Osteocyte (in vitro differentiated cells): ENCODE measurements at places on chromosomes 6 and 20. TPM values are rescaled to one million over a fixed set of nuclear protein-coding genes. Genes with fewer than 3 reads are reported as not detected.
A peak's percentile ranks its signal among the peaks of the same experiment; 100 is the strongest.

The ZC2HC1B gene
- not detected in 2 replicates for total RNA-seq

The BEND6 gene
- total RNA-seq: 7.0 and 9.2 TPM in 2 replicates

The TPBG gene
- 44.1 and 47.1 TPM in 2 replicates for total RNA-seq

The GPSM3 gene
- total RNA-seq: 7.5 TPM in 2 replicates

The DNAAF9 gene
- 13.7 and 15.1 TPM in 2 replicates for total RNA-seq

DNA sequence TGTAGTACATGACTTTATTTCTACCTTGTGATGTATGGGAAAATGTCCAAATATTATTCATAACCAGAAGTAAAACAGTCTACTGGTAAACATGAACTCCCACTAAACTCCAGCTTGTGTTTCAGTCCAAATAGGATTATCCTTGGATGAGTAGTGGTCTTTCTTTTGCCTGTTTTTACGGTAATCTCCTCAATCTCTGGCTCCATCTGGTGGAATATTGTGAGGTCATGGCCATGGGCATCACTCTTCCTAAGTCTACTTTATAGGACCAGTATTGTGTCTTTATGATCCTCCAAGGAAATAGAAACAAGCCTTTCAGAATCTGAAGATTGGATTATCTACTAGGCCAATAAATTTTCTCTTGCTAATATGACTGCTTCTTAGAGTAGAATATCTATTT is 505.0 kb downstream of the BMP2 start:
- DNase-seq: no peak
- H3K27me3 ChIP-seq: no peaks in the 10 kb centered on the region
- H3K4me3 ChIP-seq: no peak overlapping the region
- H3K36me3 ChIP-seq: no peaks in the 10 kb centered on the region
- no peak overlapping the region for H3K27ac ChIP-seq

- no peak overlapping the region for H3K27ac ChIP-seq
- H3K27me3 ChIP-seq: no peaks in the 10 kb centered on the region
- H3K4me1 ChIP-seq: peaks cover 14% of the 10 kb centered on the region
- no peak for DNase-seq
- no peak overlapping the region for H3K4me3 ChIP-seq
- H3K36me3 ChIP-seq: peaks cover 16% of the 10 kb centered on the region
These were observed 119.9 kb downstream of the SULF2 start for GRCh38 chr20:47665221-47665991.

- no peaks in the 10 kb centered on the region for H3K4me1 ChIP-seq
- no peaks in the 10 kb centered on the region for H3K36me3 ChIP-seq
- H3K27me3 ChIP-seq: peaks cover 6% of the 10 kb centered on the region
These were observed 47.9 kb upstream of the ARID1B start for GRCh38 chr6:156729248-156729647.

DNA sequence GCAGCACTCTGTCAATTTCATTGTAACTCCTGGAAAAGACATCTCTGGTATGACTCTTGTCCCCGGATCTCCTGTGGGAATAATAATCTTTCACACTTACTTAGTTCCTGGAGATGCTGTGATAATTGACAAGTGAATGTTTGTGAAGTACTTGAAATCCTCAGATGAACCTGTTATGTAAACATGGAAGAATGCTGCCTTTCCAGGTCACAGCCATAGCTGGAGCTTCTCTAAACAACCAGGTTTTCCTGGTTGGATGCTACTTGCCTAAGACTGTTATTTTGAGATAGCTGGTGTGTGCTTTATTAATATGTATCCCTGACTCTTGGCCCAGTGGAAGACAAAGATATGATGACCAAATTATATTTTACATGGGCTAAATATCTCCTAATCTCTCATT is 228.6 kb downstream of the KCNQ5 start:
- H3K27ac ChIP-seq: no peak overlapping the region
- H3K4me1 ChIP-seq: peaks cover 21% of the 10 kb centered on the region
- H3K27me3 ChIP-seq: no peaks in the 10 kb centered on the region
- H3K36me3 ChIP-seq: no peaks in the 10 kb centered on the region

GRCh38 chr6:154157082-154157481 is 118.0 kb downstream of the OPRM1 start:
- H3K36me3 ChIP-seq: no peaks in the 10 kb centered on the region
- peaks cover 4% of the 10 kb centered on the region for H3K4me1 ChIP-seq

GRCh38 chr6:139744891-139745290 is 370.4 kb upstream of the CITED2 start:
- no peak for DNase-seq
- H3K36me3 ChIP-seq: no peaks in the 10 kb centered on the region
- H3K27me3 ChIP-seq: no peaks in the 10 kb centered on the region

DNA sequence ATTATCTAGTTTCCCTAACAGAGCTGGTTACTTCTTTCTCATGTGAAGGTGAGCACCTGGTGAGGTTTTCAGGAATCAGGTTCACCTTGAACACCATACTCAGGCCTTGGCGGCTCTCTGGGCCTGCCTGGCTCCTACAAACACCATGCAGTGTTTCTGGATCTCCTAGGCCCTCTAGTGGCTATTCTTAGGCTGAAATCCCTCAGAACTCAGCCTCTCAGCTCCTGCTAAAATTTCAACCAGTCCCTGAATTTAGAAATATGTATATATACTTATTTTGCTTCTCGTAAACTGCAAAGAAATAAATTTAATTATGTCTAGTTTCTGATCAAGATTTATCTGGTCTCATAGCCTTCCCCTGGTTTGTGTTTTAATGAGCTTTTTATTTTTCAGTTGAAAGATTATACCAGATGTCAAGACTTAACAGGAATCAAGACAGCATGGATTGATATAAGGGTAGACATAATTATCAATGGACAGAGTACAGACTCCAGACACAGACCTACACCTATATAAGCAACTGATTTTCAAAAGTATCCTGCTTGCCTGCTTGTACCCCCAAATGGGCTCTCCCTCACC is 55.9 kb downstream of the ANKEF1 start:
- no peak overlapping the region for H3K27ac ChIP-seq
- H3K4me3 ChIP-seq: no peak overlapping the region
- no peaks in the 10 kb centered on the region for H3K36me3 ChIP-seq
- no peak for DNase-seq
- peaks cover 3% of the 10 kb centered on the region for H3K27me3 ChIP-seq

DNA sequence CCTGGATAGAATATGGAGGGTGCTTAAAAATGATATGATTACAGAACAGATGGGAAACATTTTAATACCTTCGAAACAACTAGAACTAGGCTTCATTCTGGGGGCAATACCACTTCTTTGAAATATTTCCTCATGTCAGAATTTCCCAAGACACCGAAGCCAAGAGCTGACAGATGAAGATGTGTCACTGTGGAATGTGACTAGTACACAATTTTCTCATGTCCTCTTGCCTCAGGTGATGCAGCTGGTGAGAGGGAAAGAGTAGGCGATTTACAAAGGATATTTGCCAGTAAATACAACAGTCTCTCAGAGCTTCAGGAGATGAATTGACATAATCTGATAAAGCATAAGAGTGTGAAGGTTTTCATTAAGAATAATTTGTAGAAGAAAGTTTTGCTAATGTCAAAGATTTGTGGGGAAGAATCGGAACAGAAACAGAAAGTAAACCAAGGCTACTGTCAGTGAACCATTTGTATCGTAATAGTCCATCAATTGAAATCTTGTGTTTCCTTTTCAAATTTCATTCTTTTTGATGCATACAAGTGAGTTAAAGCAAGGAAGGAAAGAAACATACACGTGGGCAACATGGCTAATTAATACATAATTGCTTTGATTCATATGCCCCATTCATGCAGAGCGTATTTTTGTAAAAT is 164.7 kb upstream of the CCN2 start:
- H3K4me1 ChIP-seq: peaks cover 17% of the 10 kb centered on the region
- peak overlapping the region; percentile 87 for H3K27ac ChIP-seq
- H3K4me3 ChIP-seq: peak overlapping the region; percentile 62
- no peak for DNase-seq

GRCh38 chr20:60760256-60761000 is 491.6 kb upstream of the CDH4 start:
- no peaks in the 10 kb centered on the region for H3K27me3 ChIP-seq
- H3K4me3 ChIP-seq: no peak overlapping the region
- no peak for DNase-seq
- H3K4me1 ChIP-seq: no peaks in the 10 kb centered on the region

GRCh38 chr20:43844778-43845614 is 69.7 kb upstream of the TOX2 start:
- no peak overlapping the region for H3K27ac ChIP-seq
- H3K4me3 ChIP-seq: no peak overlapping the region
- H3K36me3 ChIP-seq: no peaks in the 10 kb centered on the region
- H3K27me3 ChIP-seq: no peaks in the 10 kb centered on the region
- H3K4me1 ChIP-seq: peaks cover 3% of the 10 kb centered on the region

DNA sequence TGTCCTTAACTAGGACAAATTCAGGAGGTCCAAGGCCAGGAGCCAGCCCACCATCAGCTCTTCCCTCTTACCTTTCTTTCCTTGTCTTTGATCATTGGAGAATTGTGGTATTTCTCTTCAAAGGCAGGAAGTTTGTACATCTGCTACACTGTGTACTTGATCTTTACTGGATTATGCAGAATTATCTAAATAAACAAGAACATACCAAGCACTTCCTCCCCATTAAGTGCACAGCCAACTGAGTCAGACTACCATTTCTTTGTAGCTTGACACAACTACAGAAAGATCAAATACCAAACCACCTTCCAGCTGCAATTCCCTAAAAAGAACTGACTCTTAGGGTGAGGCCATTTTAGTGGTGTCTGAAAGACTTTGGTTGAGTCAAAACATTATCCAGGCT is 195.1 kb downstream of the HDGFL1 start:
- DNase-seq: no peak
- H3K4me1 ChIP-seq: peaks cover 20% of the 10 kb centered on the region
- no peaks in the 10 kb centered on the region for H3K27me3 ChIP-seq
- H3K4me3 ChIP-seq: no peak overlapping the region
- no peaks in the 10 kb centered on the region for H3K36me3 ChIP-seq

- no peaks in the 10 kb centered on the region for H3K27me3 ChIP-seq
- H3K36me3 ChIP-seq: peaks cover 12% of the 10 kb centered on the region
- H3K4me3 ChIP-seq: no peak overlapping the region
- no peak overlapping the region for H3K27ac ChIP-seq
These were observed 14.1 kb downstream of the SLC4A11 start for GRCh38 chr20:3224681-3225421.

DNA sequence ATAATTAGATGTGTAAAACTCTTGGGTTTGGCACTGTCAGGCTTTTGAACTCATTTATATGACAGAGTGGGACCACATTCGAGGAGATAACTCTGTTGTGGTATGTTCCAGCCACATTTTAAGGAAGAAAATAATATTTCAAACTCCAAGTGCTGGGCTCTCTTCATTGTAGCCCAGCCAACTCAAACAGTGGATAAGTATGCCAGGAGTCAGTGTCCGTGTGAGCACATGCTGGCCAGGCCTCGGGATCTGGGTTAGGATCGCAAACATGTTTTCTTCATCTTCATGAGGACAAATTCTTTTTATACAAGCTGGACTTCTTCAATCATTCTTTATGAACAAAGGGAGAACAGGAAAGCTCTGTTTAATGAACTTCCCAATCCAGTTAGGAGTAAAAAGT is 497.5 kb downstream of the MAFB start:
- no peaks in the 10 kb centered on the region for H3K36me3 ChIP-seq
- H3K4me1 ChIP-seq: peaks cover 23% of the 10 kb centered on the region
- no peak overlapping the region for H3K4me3 ChIP-seq

GRCh38 chr20:2696646-2697045 is 4.1 kb downstream of the EBF4 start:
- H3K36me3 ChIP-seq: no peaks in the 10 kb centered on the region
- H3K27me3 ChIP-seq: peaks cover 54% of the 10 kb centered on the region
- no peak overlapping the region for H3K27ac ChIP-seq
- no peak overlapping the region for H3K4me3 ChIP-seq
- H3K4me1 ChIP-seq: peaks cover 10% of the 10 kb centered on the region
- peak; percentile 68 for DNase-seq

DNA sequence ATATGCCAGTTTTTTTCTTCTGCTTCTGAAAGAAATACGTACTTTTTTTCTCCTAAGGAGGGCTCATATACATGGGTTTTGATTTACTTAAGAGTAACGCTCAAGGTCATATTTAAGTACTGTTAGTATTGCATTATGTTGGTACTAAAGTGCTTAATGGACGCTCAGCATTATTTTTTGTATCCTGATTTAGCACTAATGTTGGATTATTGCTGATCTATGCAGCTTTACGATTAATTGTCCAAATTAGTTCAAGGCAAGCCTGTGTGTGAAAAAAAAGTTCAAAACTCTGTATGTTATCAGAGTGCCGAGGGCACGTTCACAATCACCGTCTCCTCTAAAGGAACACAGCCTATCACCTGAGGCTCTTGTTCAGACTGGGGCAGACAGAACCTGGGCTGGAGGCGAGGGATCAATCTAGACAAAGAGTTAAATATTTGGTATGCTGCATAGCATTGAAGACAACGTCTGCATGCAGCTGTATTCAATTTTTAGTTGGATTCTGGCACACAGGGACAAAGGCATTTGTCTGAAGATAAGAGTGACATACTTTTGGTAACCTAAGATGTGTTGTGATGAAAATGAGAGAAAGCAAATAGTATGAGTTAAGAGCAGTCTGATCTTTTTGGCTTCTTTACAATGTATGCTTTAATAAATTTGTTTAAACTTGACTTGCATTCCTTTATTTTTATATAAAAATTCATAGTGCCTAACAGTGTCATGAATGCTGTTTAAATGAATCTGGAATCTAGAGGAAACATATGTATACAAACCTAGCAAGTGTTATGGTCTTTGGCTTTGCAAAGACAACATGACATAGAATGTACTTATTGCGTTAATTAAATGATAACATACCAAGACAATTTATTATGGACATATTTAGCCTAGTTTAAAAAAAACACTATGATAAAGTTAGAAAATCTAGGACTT is 341.2 kb downstream of the SAMD5 start:
- peaks cover 37% of the 10 kb centered on the region for H3K4me1 ChIP-seq
- no peak for DNase-seq
- no peak overlapping the region for H3K4me3 ChIP-seq

GRCh38 chr6:79570129-79571029 is 33.1 kb upstream of the LCA5 start:
- peaks cover 6% of the 10 kb centered on the region for H3K4me1 ChIP-seq
- no peak overlapping the region for H3K27ac ChIP-seq
- H3K36me3 ChIP-seq: no peaks in the 10 kb centered on the region
- no peak for DNase-seq

DNA sequence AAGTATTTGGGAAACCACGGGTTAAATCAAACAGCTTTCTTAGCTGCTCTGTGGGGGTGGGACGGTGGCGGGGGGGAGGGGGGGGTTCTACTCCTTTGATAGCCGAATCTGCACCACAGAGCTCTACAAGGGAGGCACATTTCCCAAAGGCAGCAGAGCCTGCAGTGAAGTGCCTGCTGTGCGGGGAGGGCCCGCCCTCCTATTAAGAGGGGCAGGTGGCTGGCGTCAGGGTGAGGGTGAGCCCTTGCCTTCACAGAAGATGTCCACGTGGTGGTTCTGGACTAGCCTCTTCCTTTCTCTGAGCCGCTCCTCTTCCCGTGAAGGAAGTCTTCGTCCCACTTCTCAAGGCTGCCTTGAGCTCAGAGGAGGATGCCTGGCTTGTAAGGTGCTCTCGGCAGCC is 174.9 kb upstream of the THBS2 start:
- DNase-seq: no peak
- no peaks in the 10 kb centered on the region for H3K27me3 ChIP-seq
- H3K27ac ChIP-seq: peak overlapping the region; percentile 96
- H3K4me3 ChIP-seq: no peak overlapping the region
- H3K36me3 ChIP-seq: peaks cover 4% of the 10 kb centered on the region

- no peaks in the 10 kb centered on the region for H3K36me3 ChIP-seq
- H3K4me1 ChIP-seq: peaks cover 17% of the 10 kb centered on the region
- no peak overlapping the region for H3K27ac ChIP-seq
These were observed 89.5 kb downstream of the JARID2 start for GRCh38 chr6:15335385-15335784.

GRCh38 chr6:149061930-149062329 is 255.6 kb upstream of the TAB2 start:
- H3K4me3 ChIP-seq: no peak overlapping the region
- peak overlapping the region; percentile 94 for H3K27ac ChIP-seq
- H3K4me1 ChIP-seq: peaks cover 81% of the 10 kb centered on the region
- DNase-seq: no peak

GRCh38 chr6:127811900-127812570 is 88.8 kb downstream of the THEMIS start:
- DNase-seq: no peak
